ENCODE measurements at places on chromosomes 1 and 21.

GRCh38 chr1:200738327-200738948 is at the start of gene CAMSAP2:
Gene CAMSAP2, plus strand, starts transcription at chr1:200738893. Its CDS starts 935 bp downstream, at chr1:200739828.
- peak; percentile 93 for DNase-seq

GRCh38 chr21:25858325-25858724 is 123.6 kb downstream of the GABPA start:
- no peak for DNase-seq

GRCh38 chr1:203554071-203554470 is 60.1 kb downstream of the OPTC start:
- DNase-seq: no peak

DNA sequence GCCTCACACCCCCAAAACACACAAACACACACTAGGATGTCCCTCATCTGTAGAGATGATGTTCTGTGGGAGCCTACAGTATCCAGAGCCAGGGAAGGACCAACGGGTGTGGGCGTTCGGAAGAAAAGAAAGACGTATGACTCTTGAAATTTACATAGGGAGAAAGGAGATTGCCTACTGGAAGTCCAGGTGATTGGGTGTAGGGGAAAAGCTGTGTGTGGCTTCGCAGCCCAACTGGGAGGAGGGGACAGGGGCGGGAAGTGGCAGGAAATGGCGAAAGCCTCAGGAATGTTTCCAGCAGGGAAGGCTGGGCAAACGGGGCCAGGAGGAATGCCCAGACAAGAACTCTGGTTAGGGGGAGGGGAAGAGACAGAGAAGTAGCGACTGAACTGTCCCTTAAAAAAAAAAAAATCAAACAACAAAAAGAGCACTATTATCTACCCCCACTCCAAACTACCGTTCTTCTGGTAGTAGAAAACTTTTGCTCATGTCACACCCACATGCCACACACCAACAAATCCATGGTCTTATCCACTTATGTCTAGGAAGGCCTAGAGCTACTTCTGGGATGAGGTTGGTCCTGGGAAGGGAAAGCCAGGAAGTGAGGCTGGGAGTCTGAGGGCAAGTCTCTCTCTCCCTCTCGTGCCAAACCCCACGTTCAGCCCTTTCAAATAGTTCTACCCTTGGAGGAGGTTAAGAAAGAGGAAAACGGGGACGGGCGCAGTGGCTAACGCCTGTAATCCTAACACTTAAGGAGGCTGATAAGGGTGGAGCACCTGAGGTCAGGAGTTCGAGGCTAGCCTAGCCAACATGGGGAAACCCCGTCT is 1.8 kb upstream of the CKS1B start:
- peak; percentile 98 for DNase-seq

DNA sequence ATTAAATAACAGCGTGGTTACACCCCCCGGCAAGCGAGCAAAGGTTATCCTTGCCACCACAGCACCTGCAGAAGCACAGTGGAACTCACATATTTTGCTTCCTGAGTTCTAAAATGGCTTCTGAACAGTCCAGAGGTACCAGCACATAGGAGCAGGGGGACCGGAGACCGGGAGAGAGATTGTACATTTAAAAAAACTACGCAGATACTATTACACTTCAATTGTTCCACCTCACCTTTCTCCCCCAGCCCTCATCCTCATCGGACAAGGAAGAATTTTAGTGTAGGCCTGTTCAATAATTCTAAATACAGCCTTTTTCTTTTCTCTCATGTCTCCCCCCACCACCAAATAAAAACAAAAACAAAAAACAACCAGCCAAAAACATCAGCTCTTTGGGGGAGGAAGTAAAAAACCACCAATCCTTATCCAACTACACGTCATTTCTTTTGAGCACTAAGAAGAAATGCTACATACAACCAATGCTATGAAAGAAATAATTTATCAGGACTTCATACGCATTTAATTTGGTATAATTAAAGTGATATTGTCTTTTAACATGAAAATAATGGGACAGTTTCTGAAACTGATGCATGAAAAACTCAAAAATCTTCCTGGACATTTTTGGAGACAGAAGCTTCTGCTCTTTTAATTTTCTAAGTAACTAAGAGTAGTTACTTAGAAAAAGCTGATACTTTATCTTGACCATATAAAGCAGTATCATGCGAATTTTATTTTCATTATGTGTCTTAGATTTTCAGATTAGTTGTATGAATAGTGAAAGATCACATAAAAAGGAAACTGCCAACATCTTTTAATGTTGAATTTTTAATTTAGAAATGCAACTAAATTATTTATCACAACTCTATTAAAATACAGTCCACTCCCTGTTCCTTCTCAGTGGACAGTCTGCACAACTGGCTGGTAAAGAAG is 9.1 kb downstream of the CDKN2C start:
- no peak for DNase-seq

DNA sequence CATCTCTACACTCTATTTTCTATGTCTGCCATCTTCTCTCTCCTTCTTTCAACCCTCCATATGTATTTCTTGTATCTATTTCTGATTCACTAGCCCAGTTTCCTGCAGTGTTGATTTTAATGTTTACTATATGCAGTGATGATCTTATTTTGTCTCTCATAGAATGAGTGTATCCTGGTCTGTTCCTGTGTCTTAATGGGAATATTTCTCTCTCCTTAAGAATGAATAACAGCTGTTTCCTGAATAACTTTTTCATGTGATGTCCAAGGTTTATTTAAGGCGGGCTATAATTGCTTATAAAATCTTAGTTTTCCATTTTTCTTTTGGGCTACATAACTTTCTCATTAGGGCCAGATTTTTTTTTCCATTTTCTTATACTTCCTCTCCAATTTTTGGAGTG is 144.5 kb downstream of the C1orf21 start:
- DNase-seq: no peak

- no peak for DNase-seq
Measured at GRCh38 chr1:107899655-107900054, 65.3 kb downstream of the VAV3 start.

DNA sequence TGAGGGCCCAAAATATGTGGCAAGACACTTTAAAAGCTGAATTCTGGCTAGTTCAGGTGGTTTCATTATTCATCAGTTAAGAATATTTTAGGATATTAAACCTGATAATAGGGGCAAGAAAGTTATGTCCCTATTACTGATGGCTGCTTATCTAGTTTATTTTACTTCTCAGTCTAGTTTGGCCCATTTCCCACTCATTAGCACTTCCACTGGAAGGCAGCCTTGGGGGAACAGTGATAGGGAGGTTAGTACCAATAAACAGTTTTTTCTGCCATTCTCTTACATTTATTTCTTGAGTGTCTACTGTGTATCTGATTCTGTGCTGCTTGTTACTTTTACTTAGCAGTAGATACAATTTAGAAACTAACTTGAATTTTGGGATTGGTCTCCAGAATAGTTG is 9.0 kb downstream of the PPP1R12B start:
- no peak for DNase-seq

DNA sequence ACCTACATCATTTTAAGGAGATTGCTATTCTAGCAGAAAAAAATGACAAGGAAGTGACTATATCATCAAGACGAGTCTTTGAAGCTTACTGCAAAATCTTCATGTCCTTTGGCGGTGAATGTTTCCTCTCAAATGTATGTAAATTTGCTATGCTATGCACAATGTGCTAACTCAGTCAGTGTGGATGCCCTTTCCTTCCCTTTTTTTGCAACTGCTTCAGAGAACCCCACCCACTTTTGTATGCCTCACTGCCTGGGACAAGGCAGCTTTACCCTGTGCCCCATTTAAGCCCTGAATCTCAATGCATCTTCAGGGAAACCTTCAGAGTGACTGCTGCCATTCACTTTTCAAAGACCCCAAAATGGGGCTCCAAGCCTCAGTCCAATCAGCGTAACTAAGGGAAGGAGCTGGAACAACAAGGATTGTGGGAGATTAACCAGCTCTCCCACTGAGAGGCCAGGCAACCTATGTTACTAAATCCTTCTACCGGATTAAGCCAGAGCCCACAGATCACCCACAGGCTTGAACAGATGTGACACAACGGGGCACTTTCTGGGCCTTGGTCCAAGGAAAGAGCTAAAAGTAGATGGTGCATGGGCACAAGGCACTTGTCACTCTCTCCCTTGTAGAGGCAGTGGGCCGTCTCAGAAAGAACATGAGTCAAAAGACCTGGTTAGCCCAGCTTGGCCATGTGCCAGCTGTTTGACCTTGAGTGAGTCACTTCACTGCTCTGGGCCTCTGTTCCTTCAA is 154.4 kb downstream of the PLPP3 start:
- peak; percentile 57 for DNase-seq

All from fibroblast of skin of scalp (primary cell).